ENCODE measurements at places on chromosomes 1 and 21.
A peak's percentile ranks its signal among the peaks of the same experiment; 100 is the strongest.

- H3K4me1 ChIP-seq, result no peaks in the 10 kb centered on the region
- H3K27ac ChIP-seq, result no peak overlapping the region
- DNase-seq, result no peak
- no peaks in the 10 kb centered on the region for H3K36me3 ChIP-seq
These were observed 59.7 kb downstream of the LBR start for GRCh38 chr1:225368036-225368552.

GRCh38 chr1:151593730-151594129, 18.1 kb upstream of the SNX27 start:
- no peak overlapping the region for H3K27ac ChIP-seq
- H3K27me3 ChIP-seq, result no peaks in the 10 kb centered on the region
- peaks cover 3% of the 10 kb centered on the region for H3K4me1 ChIP-seq
- no peak for DNase-seq
- H3K4me3 ChIP-seq, result no peak overlapping the region

GRCh38 chr1:100941580-100942216, 45.8 kb downstream of the SLC30A7 start:
- no peak overlapping the region for H3K4me3 ChIP-seq
- no peak overlapping the region for H3K27ac ChIP-seq
- DNase-seq, result no peak
- H3K36me3 ChIP-seq, result peaks cover 27% of the 10 kb centered on the region

DNA sequence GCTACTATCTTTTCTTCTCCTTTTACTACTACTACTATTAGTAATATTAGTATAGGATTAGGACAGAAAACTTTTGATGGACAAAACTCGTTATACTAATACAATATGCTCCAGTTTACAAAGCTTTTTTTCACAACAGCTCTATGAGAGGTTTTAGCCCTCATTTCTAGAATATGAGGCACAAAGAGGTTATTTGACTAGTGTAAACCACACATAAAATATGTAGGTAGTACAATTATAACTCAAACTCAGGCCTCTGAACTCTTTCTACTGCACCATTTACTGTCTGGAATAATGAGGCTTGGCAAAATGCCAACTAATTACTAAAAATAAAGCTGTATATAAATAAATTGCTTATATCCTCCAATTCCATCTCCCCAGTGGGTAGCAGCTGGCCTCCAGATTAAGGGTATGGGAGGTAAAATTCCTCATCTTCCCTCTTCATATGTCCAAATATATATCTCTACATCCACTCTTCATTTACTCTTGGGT, 99.9 kb downstream of the LYST start:
- no peak for DNase-seq
- no peaks in the 10 kb centered on the region for H3K4me1 ChIP-seq

DNA sequence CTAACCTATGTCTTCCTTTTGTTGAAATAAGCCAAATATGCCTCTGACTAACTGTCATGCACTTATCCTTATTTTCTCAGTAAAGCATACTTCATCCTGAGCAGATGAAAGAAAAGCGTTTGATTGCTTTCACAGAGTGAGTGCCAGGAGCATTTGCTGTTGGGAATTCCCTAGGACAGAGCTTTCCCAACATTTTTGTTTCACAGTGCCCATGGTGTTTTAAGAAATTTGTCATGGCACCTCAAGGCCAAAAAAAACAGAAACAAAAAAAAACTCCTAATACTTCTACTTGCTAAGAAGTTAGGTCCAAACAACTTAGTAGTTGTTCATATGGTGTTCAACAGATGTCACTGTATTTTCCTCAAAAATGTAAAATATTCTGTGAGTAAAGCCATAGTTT, 120.8 kb upstream of the BMP8A start:
- DNase-seq, result peak; percentile 75
- peak overlapping the region; percentile 49 for H3K27ac ChIP-seq

DNA sequence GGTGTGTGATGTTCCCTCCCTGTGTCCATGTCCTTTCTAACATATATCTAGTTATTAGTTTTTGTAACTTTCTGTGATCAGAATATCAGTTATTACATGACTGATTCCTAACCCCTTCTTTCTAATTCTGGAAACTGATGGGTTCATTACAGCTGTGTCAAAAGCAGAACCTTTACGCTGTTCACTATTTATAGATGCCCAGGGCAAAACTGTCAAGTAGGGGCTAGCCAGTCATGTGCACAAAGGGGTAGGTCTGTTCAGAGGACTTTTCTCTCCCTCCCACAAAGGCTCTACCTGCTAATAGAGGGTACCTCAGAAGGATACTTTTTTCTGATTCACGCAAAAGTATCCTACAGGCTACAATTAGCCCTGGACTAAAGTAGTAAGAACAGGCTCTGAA, 79.2 kb downstream of the NRDC start:
- no peaks in the 10 kb centered on the region for H3K27me3 ChIP-seq
- H3K36me3 ChIP-seq, result peaks cover 26% of the 10 kb centered on the region
- no peak for DNase-seq
- no peak overlapping the region for H3K4me3 ChIP-seq
- H3K27ac ChIP-seq, result no peak overlapping the region
- no peaks in the 10 kb centered on the region for H3K4me1 ChIP-seq

GRCh38 chr1:200973937-200974657, 49.4 kb downstream of the KIF21B start:
- no peaks in the 10 kb centered on the region for H3K27me3 ChIP-seq
- no peaks in the 10 kb centered on the region for H3K4me1 ChIP-seq
- no peak overlapping the region for H3K4me3 ChIP-seq
- no peak for DNase-seq
- no peaks in the 10 kb centered on the region for H3K36me3 ChIP-seq
- H3K27ac ChIP-seq, result no peak overlapping the region

- H3K27ac ChIP-seq, result no peak overlapping the region
- no peaks in the 10 kb centered on the region for H3K36me3 ChIP-seq
- DNase-seq, result peak; percentile 12
- no peaks in the 10 kb centered on the region for H3K27me3 ChIP-seq
- H3K4me1 ChIP-seq, result no peaks in the 10 kb centered on the region
These were observed 124.2 kb downstream of the AKT3 start for GRCh38 chr1:243725846-243726245.

- peak overlapping the region; percentile 92 for H3K27ac ChIP-seq
- H3K27me3 ChIP-seq, result no peaks in the 10 kb centered on the region
- no peaks in the 10 kb centered on the region for H3K36me3 ChIP-seq
- peak; percentile 80 for DNase-seq
- peak overlapping the region; percentile 36 for H3K4me3 ChIP-seq
These were observed 7.7 kb upstream of the CDC42 start for GRCh38 chr1:22044690-22045420.

GRCh38 chr1:168320800-168321450, 40.2 kb downstream of the TBX19 start:
- no peaks in the 10 kb centered on the region for H3K36me3 ChIP-seq
- DNase-seq, result peak; percentile 85
- H3K27ac ChIP-seq, result no peak overlapping the region
- no peak overlapping the region for H3K4me3 ChIP-seq
- peaks cover 11% of the 10 kb centered on the region for H3K4me1 ChIP-seq
- H3K27me3 ChIP-seq, result no peaks in the 10 kb centered on the region

DNA sequence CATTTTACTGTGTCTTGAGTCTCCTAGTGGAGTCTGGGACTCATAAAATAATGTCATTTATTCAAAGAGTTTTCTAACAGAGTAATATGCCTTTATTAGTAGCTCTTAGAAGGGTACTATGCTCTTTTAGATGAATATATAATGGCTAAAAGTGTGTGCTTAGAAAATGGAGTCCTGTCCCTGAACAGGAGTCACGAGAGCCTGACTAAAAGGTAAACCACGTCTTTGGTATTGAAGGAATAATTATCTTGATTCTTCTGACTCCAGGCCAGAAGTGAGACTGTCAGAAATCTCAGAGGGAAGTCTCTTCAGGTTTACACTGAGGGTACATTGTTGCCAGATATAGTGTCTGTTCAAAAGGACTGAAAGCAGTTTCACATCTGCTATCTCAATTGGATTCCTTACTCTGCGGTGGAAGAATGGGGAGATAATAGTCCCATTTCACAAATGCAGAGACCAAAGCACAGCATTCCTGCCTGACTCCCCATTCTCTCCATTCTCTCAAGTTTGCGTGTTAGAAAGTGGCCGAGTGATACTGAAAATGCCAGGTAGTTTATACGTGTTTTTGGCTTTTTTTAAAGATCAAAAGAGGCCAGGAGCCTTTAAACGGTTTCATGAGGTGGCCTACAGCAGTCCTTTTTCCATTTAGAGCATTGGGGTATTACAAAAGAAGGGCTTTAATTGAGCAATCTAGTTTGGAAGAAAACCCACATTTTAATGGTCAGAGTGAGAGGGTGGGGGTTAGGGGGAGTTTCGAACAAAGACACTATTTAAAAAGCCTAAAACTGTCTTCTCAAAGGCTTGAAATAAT, 176.6 kb downstream of the VPS13D start:
- DNase-seq, result peak; percentile 68
- no peak overlapping the region for H3K4me3 ChIP-seq
- no peaks in the 10 kb centered on the region for H3K27me3 ChIP-seq
- peaks cover 18% of the 10 kb centered on the region for H3K4me1 ChIP-seq

DNA sequence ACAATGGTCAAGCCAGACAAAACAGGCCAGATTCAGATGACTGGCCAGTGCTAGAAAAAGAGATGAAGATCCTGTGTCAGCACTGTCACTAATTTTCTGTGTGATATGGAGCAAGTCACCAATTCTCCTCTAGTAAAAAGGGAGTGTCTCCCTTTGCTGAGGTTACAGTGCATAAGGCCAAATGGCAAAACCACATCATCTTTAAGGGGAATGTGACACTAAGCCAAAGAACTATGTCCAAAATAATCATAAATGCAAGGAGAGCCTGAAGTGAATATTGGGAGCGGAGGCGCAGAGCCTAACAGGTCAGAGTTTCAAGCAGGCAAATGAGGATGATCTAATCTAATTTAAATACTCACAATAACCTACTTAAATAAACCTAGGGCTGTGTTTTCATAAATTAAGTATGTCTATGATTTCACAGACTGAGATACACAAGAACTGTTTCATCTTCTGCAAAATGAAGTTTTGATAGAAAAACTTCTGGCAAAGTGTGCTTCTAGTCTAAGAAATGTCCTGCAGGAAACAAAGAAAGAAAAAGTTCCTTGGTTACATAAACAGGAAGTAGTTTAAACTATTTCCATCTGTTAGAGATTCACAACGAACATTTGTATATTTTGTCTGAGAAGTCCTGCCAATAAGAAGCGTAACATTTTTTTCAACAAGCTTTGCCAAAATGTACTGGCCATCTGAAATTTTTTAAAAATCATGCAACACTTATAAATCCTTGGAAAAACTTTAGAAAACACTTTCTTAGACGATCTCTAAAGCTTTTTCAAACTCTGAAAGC, 290.2 kb downstream of the LRRC40 start:
- no peaks in the 10 kb centered on the region for H3K36me3 ChIP-seq
- peak; percentile 6 for DNase-seq
- H3K27me3 ChIP-seq, result no peaks in the 10 kb centered on the region
- H3K4me1 ChIP-seq, result peaks cover 5% of the 10 kb centered on the region
- no peak overlapping the region for H3K27ac ChIP-seq
- no peak overlapping the region for H3K4me3 ChIP-seq

- DNase-seq, result no peak
- no peak overlapping the region for H3K27ac ChIP-seq
- no peaks in the 10 kb centered on the region for H3K36me3 ChIP-seq
These were observed 412.8 kb downstream of the AJAP1 start for GRCh38 chr1:5067246-5067645.

GRCh38 chr1:246753670-246754535, 29.7 kb downstream of the SCCPDH start:
- DNase-seq, result peak; percentile 23
- H3K27me3 ChIP-seq, result no peaks in the 10 kb centered on the region
- no peaks in the 10 kb centered on the region for H3K4me1 ChIP-seq
- no peak overlapping the region for H3K4me3 ChIP-seq
- H3K36me3 ChIP-seq, result no peaks in the 10 kb centered on the region

DNA sequence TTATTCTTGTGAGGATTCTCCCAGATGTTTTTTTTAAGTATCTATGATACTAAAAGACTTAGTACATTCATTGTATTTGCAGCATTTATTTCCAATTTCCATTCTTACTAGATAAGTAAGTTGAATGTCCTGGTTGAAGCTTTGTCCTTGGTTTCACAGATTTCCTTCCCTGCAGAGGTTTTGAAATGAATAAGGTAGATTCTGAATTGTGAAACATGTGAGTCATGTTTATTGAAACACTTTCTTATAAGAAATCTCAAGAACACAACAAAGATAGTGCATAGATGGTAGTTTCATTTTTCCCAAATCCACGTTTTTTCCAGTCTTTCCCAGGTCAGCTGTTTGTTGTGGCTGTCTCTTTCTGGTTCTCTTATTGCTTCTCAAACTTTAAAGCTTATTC, 24.8 kb downstream of the GABPA start:
- H3K27me3 ChIP-seq, result no peaks in the 10 kb centered on the region
- no peak overlapping the region for H3K4me3 ChIP-seq
- H3K36me3 ChIP-seq, result peaks cover 22% of the 10 kb centered on the region
- no peak for DNase-seq

- no peak for DNase-seq
- no peaks in the 10 kb centered on the region for H3K27me3 ChIP-seq
- no peaks in the 10 kb centered on the region for H3K4me1 ChIP-seq
These were observed 683.2 kb upstream of the TPTE start for GRCh38 chr21:9837946-9838737.

GRCh38 chr1:29683472-29683871, 447.1 kb downstream of the PTPRU start:
- H3K36me3 ChIP-seq, result no peaks in the 10 kb centered on the region
- H3K4me1 ChIP-seq, result peaks cover 22% of the 10 kb centered on the region
- H3K4me3 ChIP-seq, result no peak overlapping the region

DNA sequence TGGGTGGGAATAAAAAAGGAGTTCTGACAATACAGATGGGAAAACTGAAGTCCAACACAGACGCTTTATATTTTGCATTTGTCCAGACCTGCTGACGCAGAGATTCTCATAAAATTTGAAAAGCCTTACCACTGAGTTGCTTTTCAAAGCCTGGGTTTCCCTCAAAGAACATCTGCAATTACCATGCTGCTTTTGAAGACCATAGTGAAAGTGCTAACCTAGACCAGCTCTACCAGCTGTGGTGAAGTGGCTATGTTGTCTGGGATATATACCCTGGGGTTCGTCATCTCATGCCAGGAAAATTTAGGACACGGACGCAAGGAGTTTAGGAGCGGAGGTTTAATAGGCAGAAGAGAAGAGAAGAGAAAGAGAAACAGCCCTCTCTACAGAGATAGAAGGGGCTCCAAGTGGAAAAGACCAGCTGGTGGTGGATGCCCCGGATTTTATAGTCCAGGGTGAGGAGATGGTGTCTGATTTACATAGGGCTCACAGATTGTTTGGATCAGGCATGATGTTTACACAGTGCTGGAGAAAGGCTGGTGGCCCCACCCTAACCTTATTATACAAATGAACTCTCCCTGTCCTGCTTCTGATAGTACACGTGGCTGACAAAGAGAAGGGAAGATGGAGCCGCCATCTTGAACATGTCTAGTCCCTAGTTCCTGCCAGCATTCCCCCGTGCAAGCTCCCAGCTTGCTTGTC, 73.8 kb downstream of the AK4 start:
- no peak overlapping the region for H3K4me3 ChIP-seq
- no peaks in the 10 kb centered on the region for H3K36me3 ChIP-seq
- H3K4me1 ChIP-seq, result no peaks in the 10 kb centered on the region
- H3K27ac ChIP-seq, result no peak overlapping the region

GRCh38 chr1:26009796-26010447, 11.7 kb upstream of the EXTL1 start:
- H3K4me3 ChIP-seq, result no peak overlapping the region
- H3K4me1 ChIP-seq, result no peaks in the 10 kb centered on the region
- DNase-seq, result no peak
- H3K27me3 ChIP-seq, result no peaks in the 10 kb centered on the region
- no peak overlapping the region for H3K27ac ChIP-seq

- no peak overlapping the region for H3K4me3 ChIP-seq
- H3K36me3 ChIP-seq, result no peaks in the 10 kb centered on the region
- no peaks in the 10 kb centered on the region for H3K27me3 ChIP-seq
- peak overlapping the region; percentile 98 for H3K27ac ChIP-seq
- peaks cover 68% of the 10 kb centered on the region for H3K4me1 ChIP-seq
These were observed 68.6 kb upstream of the ERRFI1 start for GRCh38 chr1:8094481-8095241.
